Temporal lobe (tissue), 4 donors: ENCODE measurements at places on chromosomes 5 and 9. TPM values are rescaled to one million over a fixed set of nuclear protein-coding genes. Genes with fewer than 3 reads are reported as not detected.

The EFNA5 gene
- 17.0 TPM for total RNA-seq

The MRPL36 gene
- 14.3 TPM for total RNA-seq

The EIF4EBP3 gene
- total RNA-seq = not detected

The LNPEP gene
- 57.3 TPM for total RNA-seq

The SEC24A gene
- total RNA-seq = 19.7 TPM
